ENCODE measurements at places on chromosomes 4 and X.

DNA sequence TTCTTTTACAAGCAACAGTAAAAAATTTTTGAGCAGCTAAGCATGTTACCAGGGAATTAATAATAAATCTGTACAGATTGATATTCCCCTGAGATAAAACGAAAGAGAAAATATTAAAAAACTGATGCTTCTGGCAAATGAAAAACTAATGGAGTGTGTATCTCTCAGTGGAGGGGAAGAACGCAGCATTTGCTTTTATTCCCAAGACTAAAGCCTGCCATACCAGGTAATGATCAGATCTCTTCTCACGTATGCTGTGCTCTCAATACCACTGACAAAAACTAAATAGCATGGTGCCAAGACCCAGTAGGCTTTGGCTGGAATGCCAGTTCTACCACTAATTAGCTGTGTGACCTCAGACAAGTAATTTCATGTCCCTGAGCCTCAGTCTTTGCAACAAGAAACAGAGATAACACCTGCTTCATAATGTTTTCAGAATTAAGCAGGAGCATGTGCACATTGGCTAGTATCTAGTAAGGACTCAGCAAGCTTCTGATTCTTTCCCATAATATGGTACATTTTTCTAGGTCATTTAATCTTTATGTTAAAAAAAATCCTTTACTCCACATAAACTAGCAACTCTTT lies 179.6 kb downstream of the CENPC start:
- no peak for DNase-seq

DNA sequence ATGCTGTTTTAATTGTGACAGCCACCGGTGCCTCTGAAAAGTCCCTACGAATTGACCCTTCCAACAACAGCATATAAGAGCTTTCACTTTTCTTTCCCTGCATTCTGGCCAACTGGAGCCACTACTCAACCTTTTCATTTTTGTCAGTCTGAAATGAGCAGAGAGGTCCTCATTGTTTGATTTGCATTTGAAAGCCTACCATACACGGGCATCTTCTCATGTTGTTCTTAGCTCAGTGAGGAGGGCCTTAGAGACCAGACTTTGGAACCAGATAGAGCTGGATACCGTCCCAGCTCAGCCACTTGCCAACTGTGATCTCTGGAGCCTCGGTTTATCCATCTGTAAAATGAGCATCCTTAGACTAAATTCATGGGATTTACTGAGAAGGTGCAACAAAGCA lies 16.9 kb upstream of the TMSB4X start:
- no peak for DNase-seq

DNA sequence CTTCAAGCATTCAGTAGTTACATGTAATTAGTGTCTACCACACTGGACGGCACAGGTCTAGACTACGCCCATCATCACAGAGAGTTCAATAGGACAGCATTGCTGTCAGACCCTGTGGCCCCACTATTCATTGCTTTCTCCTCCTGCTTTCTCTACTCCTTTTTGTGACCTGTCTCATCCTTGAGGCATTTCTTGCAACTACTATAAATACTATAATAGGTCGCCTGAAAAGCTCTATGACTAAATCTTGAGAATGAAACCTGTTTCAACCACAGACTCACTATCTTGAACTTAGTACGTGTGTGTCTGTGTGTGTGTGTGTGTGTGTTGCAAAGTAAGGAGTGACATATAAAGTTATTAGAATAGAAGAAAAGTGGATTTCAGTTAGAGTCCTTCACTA lies 252.9 kb upstream of the KLF3 start:
- DNase-seq, result no peak

DNA sequence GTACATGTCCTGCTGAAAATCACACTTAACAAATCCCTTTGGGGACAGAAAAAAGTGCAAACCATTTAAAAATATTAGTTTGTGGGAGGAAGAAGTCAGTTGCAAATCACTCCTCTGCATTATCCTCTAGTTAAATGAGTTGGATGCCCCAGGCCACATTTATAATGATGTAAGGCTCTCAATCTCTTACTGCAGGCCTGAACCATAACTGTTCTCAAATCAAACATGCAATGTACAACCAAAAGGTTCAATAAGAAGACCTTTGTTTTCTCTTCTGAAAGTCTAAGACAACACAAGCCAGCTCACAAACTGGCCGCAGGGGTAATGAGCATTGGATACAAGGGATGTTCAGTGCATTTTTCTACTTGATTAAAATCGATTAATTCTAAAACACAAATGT lies 39.7 kb downstream of the IGFBP7 start:
- DNase-seq, result no peak

DNA sequence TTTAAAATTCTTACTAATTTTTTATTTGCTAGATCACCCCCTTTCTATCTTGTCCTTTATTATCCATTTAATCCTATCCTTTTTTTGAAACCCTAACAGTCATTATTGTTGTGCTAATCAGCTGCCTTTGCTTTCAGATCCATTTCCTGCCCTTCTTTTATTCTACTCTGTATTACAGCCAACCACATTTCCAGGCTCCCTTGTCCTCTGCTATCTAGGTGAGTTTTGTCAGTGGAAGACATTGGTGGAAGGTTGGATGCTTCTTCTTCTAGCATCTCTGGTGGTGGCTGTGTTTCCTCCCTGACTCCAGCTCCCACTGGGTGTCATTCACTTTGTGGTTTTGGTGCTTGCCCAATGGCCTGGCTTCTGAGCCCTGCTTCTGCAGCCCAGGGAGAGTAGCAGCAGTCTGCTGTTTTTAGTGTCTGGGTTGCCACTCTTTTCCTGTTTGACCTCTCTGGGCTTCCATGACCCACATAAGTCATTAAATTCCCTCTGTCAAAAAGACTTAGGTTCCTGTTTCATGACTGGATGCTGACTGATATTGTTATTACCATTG lies 225.2 kb upstream of the PGRMC2 start:
- DNase-seq, result no peak

GRCh38 chr4:26217961-26218676 lies 102.7 kb upstream of the RBPJ start:
- DNase-seq, result no peak

- no peak for DNase-seq
Measured at GRCh38 chr4:104976262-104976661, 170.4 kb upstream of the TET2 start.

- no peak for DNase-seq
Measured at GRCh38 chr4:47930971-47931804, 16.8 kb upstream of the NFXL1 start.

GRCh38 chr4:92303621-92304027 lies at the start of gene GRID2:
Gene GRID2 (plus strand): TSS chr4:92303966.
- DNase-seq, result no peak

DNA sequence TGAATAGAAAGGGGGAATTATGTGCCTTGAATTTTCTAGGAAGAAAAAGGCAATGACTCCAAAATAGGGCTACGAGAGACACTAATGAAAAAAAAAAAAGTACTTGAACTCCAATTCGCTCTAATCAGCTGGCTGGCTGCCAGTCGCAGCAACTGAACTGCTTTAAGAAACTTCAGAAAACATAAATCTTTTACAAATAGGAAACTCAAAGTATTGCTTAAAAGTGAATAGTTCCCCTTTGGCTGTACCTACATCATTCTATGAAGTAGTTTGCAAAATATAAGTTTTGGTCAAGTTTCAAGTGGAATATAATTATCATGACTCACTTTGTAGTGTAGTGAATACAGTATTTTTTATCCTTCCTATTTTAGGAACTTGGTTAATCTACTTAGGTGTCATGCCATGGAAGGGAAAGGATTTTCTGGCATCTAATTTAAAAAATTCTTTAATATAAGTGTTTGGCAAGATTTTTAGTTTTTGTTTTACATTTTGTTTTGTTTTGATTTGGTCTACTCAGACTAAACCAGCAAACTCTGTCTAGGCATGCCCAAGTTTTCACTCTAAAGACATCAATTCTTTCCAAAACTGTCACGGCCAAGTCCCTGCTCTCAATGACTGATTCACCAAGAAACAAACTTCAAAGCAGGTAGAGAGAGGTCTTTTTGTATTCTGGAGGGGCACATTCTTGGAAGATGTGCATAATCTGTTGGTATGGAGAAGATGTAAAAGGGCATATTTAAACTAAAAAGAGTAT lies 382.4 kb upstream of the GALNT7 start:
- no peak for DNase-seq

GRCh38 chr4:105140684-105141490 lies 5.8 kb upstream of the TET2 start:
- DNase-seq, result no peak

GRCh38 chrX:123740536-123740935 lies 7.7 kb upstream of the THOC2 start:
- DNase-seq, result no peak

GRCh38 chr4:31334086-31334910 lies 614.1 kb downstream of the PCDH7 start:
- no peak for DNase-seq

DNA sequence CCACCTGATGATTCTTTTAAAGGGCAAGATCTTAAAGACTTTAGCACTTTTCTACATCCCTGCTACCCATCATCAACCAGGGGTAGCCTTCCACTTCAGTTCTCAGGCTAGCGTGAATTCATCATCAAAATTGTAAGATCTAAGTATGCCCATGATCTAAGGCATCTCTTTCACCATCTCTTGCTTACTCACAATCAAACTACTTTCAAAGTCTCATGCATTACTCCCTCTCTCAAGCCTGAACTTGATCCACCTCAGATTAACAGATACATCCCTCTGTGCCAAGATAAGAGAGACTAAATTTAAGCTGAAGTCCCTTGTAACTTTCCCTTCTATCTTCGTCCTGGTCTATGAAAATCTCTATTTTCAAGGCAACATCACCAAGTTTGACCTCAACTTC lies 62.8 kb downstream of the DHX15 start:
- no peak for DNase-seq

DNA sequence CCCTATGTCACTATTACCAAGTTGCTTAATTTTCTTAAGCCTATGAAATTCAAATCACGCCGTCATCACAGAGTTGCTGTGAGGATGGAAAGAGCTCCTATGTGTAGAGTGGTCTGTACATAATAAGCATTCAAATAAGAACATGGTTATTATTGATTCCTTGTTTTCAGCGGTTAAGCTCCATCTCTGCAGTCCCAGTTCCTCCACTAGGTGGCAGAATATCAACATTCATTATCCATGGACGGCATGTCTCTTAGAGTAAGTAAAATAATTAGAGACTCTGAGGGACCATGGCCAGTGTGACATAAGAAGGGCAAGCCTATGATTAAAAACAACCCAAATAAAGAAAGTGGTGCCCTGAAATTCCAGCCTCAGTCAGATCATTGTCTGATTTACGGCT lies 132.5 kb upstream of the NHS start:
- DNase-seq, result peak; percentile 14

DNA sequence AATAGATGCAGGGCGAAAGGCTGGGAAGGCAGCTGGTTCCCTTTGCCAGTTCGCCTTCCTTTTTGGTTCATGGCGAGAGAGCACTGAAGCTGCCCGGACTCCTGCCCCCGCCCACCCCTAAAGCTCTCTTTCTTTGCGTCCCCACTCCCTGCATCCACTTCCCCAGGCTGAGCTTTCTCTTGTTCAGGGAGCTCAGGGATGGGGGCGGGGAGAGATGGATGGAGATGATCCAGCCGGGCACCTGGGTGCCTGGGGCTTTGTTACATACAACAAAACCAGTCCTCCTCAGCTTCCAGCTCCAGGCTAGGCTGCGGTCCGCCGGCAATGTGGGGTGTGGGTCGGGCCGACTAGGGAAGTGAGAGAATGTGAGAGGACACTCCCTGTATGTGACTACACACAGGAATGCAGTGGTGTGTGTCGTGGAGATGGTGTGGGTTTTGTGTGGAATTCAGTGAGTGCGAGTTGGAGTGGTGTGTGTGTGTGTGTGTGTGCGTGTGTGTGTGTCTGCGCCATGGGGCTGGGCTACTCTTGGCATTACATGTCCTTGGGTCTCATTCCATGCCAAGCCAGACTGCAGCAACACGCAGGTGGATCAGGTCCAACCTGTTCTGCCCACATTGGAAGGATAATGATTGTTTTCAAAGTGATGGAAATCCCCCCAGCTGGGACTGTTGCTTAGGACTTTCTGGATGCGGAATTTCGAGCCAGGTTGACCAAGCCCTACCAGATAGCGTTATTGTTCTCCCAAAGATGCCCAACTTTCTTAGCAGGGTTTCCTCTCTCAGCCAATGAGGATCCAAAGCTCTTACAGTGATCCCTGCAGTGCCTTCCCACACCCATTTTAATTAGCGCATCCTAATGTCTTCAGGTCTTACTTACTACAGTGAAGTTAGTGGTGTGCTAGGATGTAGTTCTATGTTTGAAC lies 149.4 kb upstream of the CHRDL1 start:
- DNase-seq, result no peak

GRCh38 chr4:53732661-53733060 lies 141.4 kb upstream of the LNX1 start:
- no peak for DNase-seq

- peak; percentile 60 for DNase-seq
Measured at GRCh38 chr4:73599182-73599581, 21.1 kb downstream of the RASSF6 start.

DNA sequence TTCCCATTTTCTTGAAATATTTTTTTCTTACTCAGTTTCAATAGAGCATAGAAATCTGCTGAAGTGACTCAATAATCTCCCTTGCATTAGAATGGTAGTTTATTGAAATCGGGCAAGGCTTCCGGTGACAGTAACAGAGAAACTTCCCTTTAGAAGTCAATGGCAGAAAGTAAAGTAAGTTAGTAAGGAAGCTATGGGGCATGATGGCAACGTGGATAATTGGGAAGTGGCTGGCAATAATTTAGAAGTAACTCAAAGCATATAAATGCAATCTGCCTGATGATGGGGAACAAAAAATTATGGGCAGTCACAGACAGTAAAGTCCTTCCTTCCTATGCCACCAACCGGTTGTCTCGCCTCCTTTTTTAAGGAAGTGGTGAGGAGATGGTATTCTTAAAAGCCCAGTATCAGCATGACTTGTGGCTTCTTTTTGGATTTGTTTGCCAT lies 7.6 kb downstream of the CYBB start:
- DNase-seq, result no peak

DNA sequence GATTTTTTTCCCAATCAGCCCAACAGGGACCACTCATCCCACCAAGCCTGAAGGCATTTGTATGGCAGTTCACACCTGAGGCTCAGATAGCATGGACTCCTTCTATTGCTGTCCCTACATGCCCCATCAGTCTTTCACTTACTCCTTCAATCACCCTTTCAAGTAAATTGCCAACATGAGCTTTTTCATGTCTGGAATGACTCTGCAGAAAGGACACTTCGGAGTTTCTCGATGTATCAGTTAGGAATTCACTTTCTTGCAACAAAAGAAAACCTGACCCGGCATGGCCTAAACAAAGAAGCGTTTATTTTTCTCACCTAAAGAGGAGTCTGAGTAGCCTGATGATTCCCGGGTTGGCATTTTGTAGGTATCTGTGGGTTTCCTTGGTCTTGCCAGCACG lies 38.6 kb downstream of the RXFP1 start:
- DNase-seq, result no peak

- no peak for DNase-seq
Measured at GRCh38 chr4:117225471-117225870, 140.1 kb upstream of the TRAM1L1 start.

DNA sequence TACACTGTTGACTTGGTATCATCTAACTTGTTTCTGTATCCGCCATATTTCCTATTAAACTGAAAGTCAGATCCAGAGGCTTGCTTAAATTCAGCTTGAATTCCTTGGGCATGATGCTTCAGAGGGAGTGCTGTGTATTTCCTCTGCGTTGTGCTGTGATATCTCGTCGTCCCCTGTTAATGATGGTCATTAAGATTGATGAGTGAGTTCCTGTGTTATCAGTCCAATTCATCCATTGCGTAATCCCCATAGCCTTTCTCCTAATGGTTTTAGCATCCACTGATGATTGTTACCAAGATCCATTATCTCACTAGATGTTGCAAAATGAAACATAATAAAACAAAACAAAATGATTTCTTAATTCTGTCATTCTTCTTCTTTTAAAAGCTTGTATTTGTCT lies 31.3 kb upstream of the CHM start:
- DNase-seq, result no peak

GRCh38 chrX:149079805-149080406 lies 425.2 kb downstream of the IDS start:
- DNase-seq, result no peak

All from HFF-Myc (cell line).